Stimulated activated CD8-positive, alpha-beta memory T cell treated with anti-CD3 and anti-CD28 coated beads, Interleukin-4, amount 100 ng/mL, for 1 hour (primary cell): ENCODE measurements at places on chromosomes 3 and 15.

DNA sequence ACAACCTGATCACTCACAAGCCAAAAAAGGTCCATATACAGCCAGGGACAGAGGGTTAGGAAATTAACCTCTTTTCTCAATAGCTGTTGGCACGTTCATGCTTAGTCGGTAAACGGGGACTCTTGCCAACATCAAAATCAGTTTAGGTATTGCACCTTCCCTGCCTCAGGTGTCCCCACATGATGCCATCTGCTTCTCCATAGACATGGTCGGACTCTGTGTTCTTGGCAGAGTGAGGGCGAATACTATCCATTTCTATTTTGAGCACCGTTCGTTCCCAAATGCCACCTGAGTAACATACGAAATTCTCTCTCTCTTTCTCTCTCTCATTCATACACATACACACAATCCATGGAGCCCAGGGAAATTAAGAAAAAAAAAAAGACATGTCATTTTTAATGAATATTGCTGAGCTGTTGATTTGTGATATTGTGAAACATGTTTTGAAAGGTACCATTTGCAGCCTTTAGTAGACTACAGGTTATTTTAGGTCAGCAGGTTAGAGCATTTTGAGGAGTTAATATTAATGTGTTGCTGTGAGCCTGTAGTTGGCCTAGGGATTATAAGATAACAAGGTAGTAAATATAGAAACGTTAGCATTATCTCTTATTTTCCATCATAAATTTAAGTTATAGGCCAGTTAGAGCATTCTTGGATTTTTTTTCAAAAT, 78.5 kb downstream of the GHSR start:
- no peak for DNase-seq

DNA sequence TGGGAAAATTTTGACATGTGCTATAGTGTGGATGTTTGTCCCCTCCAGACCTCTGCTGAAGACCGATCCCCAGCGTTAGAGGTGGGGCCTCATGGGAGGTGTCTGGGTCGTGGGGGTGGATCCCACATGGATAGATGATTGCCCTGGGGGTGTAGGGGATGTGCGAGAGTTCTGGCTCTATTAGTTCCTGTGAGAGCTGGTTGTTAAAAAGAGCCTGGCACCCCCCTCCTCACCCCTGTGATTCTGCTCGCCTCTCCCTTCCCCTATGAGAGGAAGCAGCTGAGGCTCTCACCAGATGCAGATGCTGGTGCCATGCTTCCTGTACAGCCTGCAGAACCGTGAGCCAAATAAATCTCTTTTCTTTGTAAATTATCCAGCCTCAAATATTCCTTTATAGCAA, 67.4 kb downstream of the ATP10A start:
- no peak for DNase-seq

- DNase-seq: no peak
Observed at GRCh38 chr15:48806151-48806550, 4.7 kb downstream of the CEP152 start.

DNA sequence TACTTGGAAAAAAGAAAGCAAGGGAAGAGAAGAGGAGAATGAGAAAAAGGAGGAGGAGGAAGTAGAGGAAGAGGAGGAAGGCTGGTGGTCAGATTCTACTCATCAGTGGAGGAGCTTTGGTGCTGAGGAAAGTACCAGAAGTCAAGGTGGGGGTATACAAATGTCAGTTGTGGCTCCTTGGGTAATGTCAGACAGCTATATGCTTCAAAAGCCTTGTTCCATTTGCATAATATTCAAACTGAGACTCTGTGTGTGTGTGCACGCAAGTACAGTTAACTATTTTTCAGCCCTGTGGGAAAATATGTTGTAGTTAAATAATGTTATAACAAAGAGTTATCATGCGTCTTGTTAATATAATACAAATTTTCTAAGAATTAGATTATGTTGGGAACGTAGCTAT, 609.7 kb downstream of the PDCD6IP start:
- no peak for DNase-seq

DNA sequence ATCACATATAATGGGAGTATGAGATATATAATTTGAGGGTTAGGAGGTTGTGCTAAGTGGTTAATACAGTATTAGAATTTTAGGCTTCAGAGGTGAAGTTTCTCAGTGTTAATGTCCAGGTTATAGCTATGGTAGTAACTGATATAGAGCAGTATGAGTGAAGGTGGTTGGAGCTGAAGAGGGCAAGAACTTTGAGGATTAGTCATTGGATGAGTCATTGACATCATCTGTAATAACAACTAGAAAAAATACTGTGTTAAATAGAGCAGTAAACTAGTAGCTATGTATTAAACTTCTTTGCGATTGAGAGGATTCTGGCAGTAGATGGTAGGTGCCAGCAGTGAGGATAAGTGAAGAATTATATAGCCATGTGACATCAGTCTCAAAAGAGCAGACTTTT, 47.5 kb upstream of the EIF3J start:
- no peak for DNase-seq

- DNase-seq: no peak
Observed at GRCh38 chr3:22007368-22007767, 256.4 kb upstream of the ZNF385D start.

- DNase-seq: no peak
Observed at GRCh38 chr15:62940755-62941361, 101.7 kb upstream of the TPM1 start.

DNA sequence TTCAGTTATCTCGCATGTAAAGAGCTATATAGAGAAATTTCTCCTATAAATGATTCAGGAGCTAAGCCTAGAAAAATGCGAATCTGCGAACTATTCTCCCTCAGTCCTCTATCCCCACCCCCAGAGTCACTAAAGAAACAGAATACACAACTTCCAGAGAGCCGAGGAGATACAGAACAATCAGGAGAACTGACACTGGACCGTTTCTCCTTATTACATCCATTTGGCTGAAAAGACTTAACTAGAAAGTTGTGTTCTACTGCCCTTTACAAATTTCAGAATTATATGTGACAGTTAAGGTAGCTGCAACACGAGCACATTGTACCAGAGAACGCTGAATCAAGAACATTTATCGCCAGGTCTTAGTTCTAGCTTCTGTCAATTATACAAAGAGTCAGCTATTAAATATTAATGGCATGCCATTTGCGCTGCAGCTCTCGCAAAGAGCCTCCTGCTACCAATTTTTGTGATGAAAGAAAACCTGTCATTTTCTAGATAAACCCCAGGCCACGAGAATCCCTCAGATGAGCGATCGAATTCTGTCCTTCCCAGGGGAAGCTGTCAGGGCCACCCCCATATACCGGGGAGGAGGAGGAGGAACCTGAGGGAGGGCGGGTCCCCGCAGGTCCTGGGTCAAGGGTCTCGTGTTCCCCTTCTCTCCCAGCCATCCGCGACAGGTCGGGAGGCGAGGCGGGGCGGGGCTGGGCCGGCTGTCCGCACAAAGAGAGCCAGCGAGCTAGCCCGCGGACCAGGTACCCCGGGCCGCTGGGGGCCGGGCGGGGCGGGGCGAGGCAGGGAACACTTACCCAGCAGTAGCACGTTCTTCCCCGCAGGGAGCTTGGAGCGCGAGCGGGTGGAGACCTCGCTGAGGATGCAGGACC, 878 bp downstream of the DYNC1LI1 start:
- peak; percentile 1 for DNase-seq

GRCh38 chr3:147157631-147158030, 248.7 kb downstream of the ZIC4 start:
- DNase-seq: no peak

GRCh38 chr3:100159331-100160153, 45.2 kb upstream of the FILIP1L start:
- DNase-seq: no peak
